Colonic mucosa (tissue), 4 donors: ENCODE measurements at places on chromosomes 1 and 21. TPM values are rescaled to one million over a fixed set of nuclear protein-coding genes. Genes with fewer than 3 reads are reported as not detected.
A peak's percentile ranks its signal among the peaks of the same experiment; 100 is the strongest.

GRCh38 chr1:233656032-233656635 is 42.2 kb downstream of the KCNK1 start:
- peak overlapping the region; percentile 54 for H3K27ac ChIP-seq
- DNase-seq = no peak
- no peaks in the 10 kb centered on the region for H3K36me3 ChIP-seq

PRAMEF9 gene
- not detected for total RNA-seq

PRR9 gene
- not detected for total RNA-seq

DNA sequence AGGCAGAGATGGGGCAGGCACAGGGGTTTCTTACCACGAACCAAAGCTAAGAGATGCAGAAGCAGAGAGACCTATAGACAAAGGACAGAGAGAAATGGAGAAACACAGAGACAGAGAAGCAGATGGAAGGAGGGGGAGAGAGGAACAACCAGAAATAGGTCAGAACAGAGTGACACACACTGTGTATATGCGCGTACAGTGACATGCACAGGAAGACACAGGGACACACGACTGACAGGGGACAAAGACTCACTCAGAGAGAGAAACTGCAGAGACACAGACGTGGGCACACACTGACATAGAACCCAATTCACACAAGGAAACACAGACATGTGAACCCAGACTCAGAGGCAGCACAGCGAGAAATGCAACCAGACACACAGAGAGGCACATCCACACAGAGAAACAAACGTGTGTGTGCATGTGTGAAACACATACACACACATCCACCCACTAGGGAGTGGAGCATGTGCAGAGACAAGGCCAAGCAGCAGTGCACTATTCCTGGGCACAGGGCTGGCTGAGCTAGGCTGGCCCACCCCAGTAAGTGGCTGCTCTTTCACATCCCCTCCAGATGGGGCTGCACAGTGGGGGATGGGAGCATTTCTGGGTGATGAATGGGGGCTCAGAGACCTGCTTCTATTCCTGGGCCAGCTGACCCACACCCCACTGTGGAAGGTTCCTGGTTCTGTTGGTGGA is 123.4 kb upstream of the CSF3R start:
- no peak overlapping the region for H3K4me3 ChIP-seq
- no peaks in the 10 kb centered on the region for H3K36me3 ChIP-seq
- no peak overlapping the region for H3K27ac ChIP-seq
- no peaks in the 10 kb centered on the region for H3K27me3 ChIP-seq
- H3K4me1 ChIP-seq = no peaks in the 10 kb centered on the region
- no peak for DNase-seq

GRCh38 chr1:188117436-188117835 is 1288.7 kb downstream of the PLA2G4A start:
- no peaks in the 10 kb centered on the region for H3K27me3 ChIP-seq
- H3K4me3 ChIP-seq = no peak overlapping the region
- H3K27ac ChIP-seq = no peak overlapping the region
- no peaks in the 10 kb centered on the region for H3K36me3 ChIP-seq
- no peaks in the 10 kb centered on the region for H3K4me1 ChIP-seq
- no peak for DNase-seq

GRCh38 chr1:115811140-115811828 is 29.6 kb downstream of the NHLH2 start:
- DNase-seq = peak; percentile 89
- H3K36me3 ChIP-seq = no peaks in the 10 kb centered on the region
- no peaks in the 10 kb centered on the region for H3K27me3 ChIP-seq
- H3K27ac ChIP-seq = peak overlapping the region; percentile 16

TLCD4 gene
- total RNA-seq = 46.0 TPM

- H3K27ac ChIP-seq = no peak overlapping the region
- H3K27me3 ChIP-seq = no peaks in the 10 kb centered on the region
- DNase-seq = no peak
These were observed 15.8 kb downstream of the LRRC71 start for GRCh38 chr1:156936191-156936590.

- no peak overlapping the region for H3K4me3 ChIP-seq
- H3K27ac ChIP-seq = no peak overlapping the region
- H3K27me3 ChIP-seq = no peaks in the 10 kb centered on the region
These were observed 84.3 kb downstream of the HS2ST1 start for GRCh38 chr1:86998727-86999126.
